ENCODE measurements at places on chromosomes 2 and 18. TPM values are rescaled to one million over a fixed set of nuclear protein-coding genes. Genes with fewer than 3 reads are reported as not detected.

DNA sequence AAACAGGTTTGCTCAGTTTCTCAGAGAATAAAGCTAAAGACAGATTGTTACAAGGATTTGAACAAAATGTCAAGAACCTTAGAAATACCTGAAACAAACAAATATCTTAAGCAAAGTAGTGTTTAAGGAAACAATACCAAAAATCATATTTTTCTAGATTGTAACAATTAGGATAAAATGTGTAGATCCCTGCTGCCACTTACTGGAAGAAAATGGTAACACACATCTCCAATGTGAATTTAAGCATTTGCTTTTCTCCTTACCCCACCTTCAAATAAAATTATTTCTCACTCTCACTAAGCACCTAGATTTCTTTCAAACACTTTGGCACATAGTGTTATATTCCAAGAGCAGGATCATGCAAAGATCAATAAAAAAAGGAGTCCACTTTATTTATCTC is 34.9 kb downstream of the SUCLG1 start:
- DNase-seq, result peak; percentile 13

GRCh38 chr2:190627448-190628412 is 21.2 kb upstream of the NAB1 start:
- DNase-seq, result peak; percentile 57

DNA sequence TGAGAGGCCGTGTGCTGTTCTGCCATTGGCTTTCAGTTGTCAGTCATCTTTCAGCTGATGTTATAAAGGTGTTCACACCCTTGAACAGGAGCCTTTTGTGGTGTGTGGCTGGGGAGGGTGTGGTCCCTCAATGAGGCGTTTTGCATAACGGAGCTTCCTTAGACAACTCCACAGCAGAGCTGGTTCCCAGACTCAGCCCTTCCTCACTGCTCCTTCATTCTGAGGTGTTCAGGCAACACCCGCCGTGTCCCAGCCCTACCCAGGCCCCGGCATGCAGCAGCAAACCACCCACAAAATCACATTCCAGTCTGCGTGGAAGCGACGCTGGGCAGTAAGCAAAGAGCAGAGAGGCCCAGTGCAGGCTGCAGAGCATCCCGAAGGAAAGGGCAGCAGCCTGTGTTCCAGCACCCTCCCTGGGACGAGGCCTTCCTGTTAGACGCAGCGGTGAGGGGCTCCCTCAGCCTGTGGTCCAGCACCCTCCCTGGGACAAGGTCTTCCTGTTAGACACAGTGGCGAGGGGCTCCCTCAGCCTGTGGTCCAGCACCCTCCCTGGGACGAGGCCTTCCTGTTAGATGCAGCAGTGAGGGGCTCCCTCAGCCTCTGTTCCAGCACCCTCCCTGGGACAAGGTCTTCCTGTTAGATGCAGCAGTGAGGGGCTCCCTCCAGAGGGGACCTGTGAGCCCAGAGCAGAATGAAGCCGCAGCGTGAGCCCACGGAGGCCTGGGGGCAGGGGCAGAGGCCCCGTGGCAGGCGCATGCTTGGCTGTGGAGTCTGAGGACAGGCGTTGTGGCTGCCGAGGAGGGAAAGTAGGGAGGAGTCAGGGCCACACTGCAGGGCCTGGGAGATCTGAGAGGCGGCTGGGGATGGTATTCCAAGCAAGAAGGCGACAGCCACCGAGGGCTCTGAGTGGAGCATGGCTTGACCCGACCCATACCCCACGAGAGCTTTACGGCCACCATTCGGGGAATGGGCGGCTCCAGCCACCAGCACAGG is 201.8 kb upstream of the HDAC4 start:
- DNase-seq, result no peak

DNA sequence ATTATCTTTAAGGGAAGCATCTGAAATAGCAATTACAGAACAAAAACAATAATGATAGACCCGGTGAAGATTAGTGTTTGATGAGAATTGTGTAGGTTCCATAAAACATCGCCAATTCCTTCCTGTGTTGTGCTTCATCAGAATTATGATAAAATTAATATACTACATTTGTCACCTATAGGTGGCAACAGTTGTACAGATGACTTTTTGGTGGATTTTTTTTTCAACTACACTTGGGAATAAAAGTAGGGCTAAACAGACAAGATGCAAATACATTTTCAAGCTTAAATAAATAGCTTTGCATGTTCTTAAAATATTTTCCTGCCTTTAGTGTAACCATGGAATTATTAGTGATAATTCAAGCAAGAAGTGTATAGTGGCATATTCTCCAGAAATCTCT is 7.0 kb upstream of the LYPD1 start:
- DNase-seq, result no peak

The GCG gene
- total RNA-seq, result 0.39 TPM

The GATA6 gene
- total RNA-seq, result 3.3 TPM

DNA sequence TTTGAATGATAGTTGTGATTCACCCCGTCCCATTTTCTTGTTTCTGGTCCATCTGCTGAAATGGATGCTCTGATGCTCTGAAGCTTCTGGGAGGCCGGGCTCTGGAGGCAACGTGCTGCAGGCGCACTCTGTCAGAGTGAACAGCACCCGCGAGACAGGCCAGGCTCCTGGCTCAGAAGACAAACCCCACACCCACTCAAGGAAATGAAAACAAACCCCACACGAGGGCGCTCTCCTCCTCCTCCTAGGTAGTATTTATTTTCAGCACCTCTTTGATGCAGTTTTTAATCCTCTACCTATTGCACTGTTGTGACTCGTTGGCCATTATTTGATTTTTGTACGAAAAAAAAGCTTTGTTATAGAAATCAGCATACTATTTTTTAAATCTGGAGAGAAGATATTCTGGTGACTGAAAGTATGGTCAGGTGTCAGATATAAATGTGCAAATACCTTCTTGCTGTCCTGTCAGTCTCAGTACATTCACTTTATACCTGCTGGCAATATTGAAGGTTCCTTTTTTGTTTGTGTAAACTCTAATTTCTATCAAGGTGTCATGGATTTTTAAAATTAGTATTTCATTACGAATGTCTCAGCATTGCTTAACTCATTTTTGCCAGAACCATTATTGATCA is 10.3 kb upstream of the CHST10 start:
- peak; percentile 32 for DNase-seq

GRCh38 chr18:11408555-11409065 is 200.8 kb upstream of the SLC35G4 start:
- DNase-seq, result no peak

- peak; percentile 28 for DNase-seq
Measured at GRCh38 chr2:112155331-112156151, 17.4 kb downstream of the FBLN7 start.

The MOCOS gene
- 5.1 TPM for total RNA-seq

The C2orf42 gene
- total RNA-seq, result 26.5 TPM

DNA sequence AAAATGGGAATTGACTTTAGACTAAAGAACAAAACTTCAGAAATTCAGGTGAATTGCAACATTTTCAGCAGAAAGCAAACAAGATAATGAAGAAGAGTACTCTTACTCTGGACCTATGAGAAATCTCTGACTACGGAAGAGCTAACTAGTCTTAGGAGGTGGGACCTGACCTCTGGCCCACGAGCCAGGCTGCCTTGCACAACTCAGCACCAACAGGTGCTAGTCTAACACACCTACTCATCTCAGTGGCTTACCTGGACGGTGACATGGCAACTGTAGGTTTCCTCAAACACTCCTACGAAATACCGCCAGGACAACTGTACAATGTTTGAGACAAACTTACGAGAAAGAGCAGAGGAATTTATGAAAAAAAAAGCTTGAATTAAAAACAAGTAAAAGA is 3.1 kb upstream of the DSC3 start:
- DNase-seq, result no peak

The MLPH gene
- 121 TPM for total RNA-seq

The SLC8A1 gene
- total RNA-seq, result 8.5 TPM

GRCh38 chr2:237934186-237934585 is 32.6 kb upstream of the UBE2F start:
- DNase-seq, result no peak

The C2orf66 gene
- not detected for total RNA-seq

The CD226 gene
- 0.49 TPM for total RNA-seq

- DNase-seq, result peak; percentile 53
Measured at GRCh38 chr2:85245891-85246290, 81.9 kb downstream of the TGOLN2 start.
